ENCODE measurements at places on chromosomes 7 and 10.

- DNase-seq = no peak
Measured at GRCh38 chr7:53642866-53643265, 607.4 kb downstream of the POM121L12 start.

GRCh38 chr10:86871563-86872183 is 85.7 kb downstream of the MMRN2 start:
- DNase-seq = no peak

DNA sequence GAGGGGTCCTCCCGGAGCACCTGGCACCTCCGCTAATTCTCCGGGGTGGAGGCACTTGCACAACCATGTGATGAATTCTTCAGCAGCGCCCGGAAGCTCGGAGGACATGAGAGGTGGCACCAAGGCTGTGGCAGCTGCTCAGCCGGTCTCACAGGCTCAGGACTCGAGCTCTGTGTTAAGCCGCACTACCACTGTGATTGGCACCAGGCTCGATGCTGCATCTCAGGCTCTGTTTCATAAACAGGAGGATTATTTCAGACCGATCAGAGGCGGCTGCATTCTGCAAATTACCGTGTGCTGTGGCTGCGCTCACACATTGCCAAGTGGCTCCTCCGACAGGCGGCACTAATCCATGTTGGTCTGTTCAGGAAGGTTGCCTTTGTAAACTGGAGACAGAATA is 495.2 kb downstream of the DNAJB6 start:
- DNase-seq = no peak

DNA sequence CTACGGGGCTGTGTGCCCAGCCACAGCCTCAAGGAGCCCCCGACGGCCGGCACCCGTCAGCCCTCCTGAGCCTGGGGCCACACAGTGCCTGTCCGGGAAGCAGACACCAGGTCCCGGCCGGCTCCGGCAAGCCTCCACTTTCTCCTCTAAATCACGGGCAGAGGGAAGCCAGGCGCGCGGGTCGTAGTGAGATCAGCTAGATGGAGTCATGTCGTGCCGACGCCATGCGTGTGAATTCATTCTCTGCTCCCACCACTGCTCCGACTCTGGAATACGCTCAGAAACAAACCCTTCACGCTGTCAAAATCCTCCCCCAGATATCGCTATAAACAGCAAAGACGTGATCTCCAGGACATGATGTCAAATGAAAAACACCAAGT is 93.7 kb upstream of the DNAAF5 start:
- DNase-seq = no peak

DNA sequence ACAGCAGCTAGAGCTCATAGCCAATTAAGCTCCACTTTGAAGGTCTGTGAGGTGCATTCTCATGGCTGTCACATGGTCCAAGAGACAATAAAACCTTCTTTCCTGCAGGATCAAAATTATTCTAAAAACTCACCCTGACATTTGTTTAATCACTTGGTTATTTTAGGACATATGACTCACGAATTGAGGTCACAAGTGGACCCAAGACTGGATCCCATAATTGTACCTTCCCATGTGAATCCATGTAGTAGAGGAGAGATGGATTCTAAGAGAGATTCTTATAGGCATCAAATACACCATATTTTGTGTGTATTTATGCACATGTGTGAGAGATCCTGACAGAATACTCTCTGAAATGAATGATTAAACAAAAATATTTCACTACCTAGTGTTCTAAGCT is 18.1 kb downstream of the POLR1F start:
- DNase-seq = no peak

DNA sequence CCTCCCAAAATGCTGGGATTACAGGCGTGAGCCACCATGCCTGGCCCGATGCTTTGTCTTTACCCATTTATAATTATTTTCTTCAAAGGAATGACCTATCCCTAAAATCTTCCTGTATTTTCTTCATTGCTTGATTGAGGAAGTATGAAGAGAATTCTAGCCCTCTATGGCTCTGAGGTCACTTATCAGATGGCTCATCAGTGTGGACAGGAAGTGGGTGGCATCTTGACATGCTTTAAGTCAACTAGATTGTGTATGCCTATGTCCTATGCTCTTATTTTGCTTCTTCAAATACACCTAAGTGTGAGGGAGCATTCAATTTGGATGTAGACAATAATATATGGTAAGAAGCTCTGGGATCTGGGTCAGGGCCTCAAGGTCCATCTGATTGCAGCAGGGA is 1020.5 kb downstream of the LRMDA start:
- DNase-seq = no peak

- no peak for DNase-seq
Measured at GRCh38 chr7:6359734-6360133, 87.3 kb upstream of the CYTH3 start.

DNA sequence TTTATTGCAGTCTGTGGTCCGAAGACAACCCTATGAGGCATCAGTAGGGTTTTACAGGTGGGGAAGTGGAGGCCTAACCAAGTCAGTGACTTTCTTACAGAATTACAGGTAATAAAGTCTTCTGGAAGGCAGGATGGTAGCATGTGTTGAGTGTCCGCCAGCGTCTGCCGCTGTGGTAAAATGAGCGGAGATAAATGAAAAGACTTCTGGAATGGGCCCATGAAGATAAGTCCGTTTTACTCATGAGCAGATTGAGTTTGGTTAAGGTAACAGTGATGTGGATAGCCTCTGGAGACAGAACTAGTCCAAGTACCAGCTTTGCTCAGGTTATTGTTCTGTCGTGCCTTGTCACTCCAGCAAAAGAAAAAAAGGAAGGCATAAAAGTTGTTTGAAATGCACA is 966 bp downstream of the FBH1 start:
- no peak for DNase-seq

DNA sequence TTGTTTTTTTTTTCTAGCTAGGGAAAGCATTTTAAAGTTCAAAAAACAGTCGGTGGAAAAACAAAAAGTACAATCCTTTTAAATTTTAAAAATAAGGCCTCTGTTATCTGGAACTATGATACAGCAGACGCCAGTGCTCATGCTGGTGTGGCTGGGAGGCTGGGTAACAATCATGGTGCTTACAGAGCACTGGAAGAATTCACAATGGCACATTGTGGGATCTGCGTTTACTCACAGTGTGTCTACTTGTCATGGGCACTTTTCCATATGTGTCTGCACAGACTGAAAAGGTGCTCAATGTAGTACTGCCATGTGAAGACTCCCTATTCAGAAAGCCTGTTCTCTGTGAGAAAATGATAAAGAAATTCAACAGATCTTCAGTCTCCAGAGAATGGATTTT is 278.2 kb upstream of the IMMP2L start:
- no peak for DNase-seq

GRCh38 chr7:94888551-94888950 is 18.8 kb upstream of the PPP1R9A start:
- DNase-seq = no peak

- peak; percentile 16 for DNase-seq
Measured at GRCh38 chr7:75729851-75730274, 8.9 kb downstream of the HIP1 start.

DNA sequence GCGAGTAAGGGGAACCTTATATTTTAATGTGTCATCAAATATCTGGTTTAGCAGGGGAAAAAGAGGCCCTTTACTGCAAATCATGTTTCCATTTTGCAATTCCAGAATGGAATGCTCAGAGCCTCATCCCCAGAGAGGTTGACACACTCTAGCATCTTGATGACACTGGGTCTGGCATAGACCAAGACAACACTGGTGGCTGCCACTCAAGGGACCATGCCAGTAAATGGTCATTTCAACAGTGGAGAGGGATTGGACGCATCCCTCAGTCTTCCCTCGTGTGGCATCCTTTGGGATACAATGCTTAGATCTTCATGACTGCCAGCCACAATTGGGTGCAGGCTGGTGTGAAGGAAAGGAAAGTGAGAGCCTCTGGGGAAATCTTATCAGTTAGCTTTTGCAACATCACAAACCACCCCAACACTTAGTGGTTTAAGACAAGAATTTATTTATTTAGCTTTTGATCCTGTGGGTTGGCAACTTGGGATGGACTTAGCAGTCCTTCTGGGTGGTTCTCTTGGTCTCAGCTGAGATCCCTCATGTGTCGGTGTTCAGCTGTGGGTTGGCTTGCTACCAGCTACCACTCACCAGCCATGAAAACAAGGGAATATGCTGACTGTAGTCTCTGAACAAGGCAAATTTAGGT is 21.6 kb downstream of the TACC2 start:
- no peak for DNase-seq

GRCh38 chr7:130297628-130298543 is 4.9 kb downstream of the CPA4 start:
- DNase-seq = no peak

GRCh38 chr7:92723943-92724342 is 112.4 kb downstream of the CDK6 start:
- DNase-seq = no peak

DNA sequence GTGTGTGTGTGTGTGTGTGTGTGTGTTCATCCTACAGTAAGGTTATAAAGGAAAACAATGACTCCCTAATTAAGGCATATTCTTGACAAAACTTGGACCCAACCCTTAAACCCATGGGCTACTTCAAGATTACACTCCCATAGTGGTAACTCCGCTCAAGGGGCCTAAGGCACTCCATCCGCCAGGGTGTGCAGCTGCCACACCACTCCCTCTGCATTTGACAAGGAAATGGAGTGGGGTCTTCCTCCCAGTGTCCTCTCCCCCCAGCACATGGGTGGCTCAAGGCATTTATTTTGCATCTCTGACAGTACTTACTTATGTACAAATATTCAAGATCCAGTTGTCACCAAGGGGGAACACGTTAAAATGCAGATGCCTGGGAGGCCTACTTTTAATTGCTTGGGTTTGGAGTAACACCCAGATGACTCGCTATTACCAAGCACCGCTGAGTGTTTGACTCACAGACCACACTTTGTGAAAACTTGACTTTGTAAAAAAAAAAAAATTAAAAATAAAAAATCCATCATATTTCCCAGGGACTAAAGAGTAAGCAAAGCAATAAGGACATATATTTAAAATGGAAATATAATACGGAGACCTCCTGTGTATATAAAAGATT is 53.0 kb upstream of the AGR3 start:
- peak; percentile 27 for DNase-seq

DNA sequence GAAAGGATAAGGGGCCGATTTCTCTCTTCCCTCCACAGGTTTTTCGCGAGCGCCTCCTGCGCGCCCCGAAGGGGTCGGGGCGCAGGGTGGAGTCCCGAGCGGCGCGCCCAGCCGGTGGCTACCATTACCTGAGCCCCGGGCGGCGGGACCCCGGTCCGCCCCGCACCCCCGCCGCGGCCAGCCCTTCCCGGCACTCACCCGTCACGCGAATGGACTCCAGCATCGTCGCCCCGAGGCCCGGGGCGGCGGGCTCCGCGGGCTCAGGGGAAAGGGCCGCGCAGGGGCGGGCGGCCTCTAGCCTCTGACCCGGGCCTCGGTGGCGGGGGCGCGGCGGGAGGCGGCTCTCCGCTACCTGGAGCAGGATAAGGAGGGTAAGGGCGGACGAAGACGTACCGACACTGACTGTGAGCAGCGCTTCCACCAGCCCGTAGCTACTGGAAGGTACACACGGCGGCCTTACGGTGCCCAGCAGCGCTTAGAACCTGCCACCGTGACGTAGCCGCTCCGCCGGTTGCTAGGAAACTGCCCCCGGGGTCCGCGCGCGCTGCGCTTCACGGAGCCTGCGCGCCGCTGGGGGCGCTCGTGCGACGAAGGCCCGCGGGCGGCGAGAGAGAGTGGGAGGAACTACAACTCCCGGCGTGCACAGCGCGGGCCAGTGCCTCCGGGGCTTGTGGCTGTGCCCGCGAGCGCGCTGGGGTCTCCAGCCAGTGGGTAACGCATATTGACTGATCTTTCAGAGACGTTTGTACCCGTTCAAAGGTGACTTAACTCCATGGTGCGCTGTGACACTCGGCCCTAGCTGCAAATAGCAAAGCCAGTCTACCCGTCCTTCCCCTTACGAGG is 22.7 kb upstream of the ANLN start:
- peak; percentile 93 for DNase-seq

- DNase-seq = no peak
Measured at GRCh38 chr10:1367938-1368841, 312.0 kb downstream of the WDR37 start.

DNA sequence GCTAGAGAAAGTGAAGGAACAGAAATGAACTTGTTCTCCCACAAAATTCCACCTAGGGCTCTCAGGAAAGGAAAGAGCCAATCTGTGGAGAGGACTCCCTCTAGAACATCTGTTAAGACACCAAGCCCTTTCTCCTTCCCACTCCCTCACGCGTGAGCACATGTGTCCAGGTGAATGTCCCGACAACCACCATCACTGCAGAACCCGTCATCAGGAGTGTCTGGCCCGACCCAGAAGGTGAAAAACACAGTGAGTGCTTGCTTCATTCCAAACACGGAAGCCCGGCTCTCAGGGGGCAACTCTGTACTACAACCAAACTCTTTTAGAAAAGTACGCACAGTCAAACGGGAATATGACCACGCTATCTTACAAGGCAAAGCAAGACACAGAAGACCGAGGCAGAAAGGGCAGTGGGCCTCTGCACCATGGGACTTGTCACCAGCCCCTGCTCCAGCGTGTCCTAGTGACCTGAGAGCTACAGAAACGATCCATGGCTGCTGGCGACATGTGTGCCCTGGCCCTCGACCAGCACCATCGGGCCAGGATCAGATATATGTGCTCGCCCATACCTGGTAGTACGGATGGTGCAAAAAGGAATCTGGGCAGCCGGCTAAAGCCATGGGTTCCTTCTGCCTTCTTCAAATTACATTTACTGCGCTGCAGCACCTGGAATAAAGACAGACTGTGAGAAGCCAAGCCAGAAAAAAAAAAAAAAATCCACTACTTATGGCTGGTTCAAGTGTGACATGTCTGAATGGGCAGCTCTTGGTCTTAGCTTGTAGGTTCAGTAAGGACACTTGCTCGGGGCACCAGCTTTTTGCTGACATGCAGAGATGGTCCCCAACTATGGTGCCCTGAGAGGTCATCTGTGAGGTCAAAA is 50.8 kb downstream of the GRB10 start:
- DNase-seq = no peak

DNA sequence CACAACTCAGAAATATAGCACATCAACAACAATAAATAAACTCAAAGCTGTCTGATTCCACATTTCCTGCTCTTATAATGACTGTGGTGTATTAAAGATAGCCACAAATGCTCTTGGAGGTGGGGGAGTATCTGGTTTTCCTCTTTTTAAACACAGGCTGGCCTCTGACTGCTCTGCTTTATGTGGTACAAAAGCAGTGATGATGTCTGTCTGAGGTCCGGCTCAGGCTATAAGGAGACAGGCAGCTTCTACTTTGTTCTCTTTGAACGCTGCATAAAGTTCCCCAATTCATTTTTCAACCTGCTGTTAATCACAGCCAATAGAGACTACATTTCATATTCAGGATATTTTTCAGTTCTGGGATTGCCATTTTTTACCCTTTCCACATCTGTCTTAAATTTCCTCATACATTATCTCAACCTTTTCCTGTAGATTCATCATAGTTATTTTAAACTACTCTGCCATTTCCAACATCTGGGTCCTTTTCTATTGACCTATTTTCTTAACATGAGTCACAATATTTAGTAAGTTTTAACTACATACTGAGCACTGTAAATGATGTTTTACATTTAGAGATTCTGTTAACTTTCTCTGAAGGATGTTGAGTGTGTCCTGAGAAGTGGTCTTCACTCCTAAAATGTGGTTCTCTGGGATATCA is 64.9 kb downstream of the CRPPA start:
- no peak for DNase-seq

GRCh38 chr7:127667759-127668530 is 16.0 kb downstream of the SND1 start:
- peak; percentile 19 for DNase-seq

Measured in activated CD4-positive, alpha-beta T cell treated with anti-CD3 and anti-CD28 coated beads, Interleukin-10, Interleukin-2, amounts not matched to agents 100 ng/mL and 50 ng/mL, durations not matched to agents 16 hours and 8 hours (primary cell).